ENCODE measurements at places on chromosomes 6 and 20.
A peak's percentile ranks its signal among the peaks of the same experiment; 100 is the strongest.

- DNase-seq: peak; percentile 34
These were observed 19.5 kb upstream of the ADTRP start for GRCh38 chr6:11798096-11798495.

GRCh38 chr20:35726842-35727711, 15.0 kb downstream of the RBM39 start:
- no peak for DNase-seq

- DNase-seq: peak; percentile 25
These were observed 17.4 kb upstream of the CSE1L start for GRCh38 chr20:49028684-49029083.

- no peak for DNase-seq
These were observed 1.6 kb downstream of the MRGBP start for GRCh38 chr20:62797671-62798532.

DNA sequence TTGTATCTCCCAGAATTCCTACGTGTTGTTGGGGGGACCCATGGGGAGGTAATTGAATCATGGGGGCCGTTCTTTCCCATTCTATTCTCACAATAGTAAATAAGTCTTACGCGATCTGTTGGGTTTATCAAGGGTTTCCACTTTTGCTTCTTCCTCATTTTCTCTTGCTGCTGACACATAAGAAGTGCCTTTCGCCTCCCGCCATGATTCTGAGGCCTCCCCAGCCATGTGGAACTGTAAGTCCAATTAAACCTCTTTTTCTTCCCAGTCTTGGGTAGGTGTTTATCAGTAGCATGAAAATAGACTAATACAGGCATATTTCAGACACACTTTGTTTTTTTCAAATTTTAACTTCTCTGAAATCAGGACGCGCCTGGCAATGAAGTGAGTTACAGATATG, 14.4 kb upstream of the PGK2 start:
- no peak for DNase-seq

GRCh38 chr6:63346217-63346835, 26.5 kb upstream of the LGSN start:
- no peak for DNase-seq

DNA sequence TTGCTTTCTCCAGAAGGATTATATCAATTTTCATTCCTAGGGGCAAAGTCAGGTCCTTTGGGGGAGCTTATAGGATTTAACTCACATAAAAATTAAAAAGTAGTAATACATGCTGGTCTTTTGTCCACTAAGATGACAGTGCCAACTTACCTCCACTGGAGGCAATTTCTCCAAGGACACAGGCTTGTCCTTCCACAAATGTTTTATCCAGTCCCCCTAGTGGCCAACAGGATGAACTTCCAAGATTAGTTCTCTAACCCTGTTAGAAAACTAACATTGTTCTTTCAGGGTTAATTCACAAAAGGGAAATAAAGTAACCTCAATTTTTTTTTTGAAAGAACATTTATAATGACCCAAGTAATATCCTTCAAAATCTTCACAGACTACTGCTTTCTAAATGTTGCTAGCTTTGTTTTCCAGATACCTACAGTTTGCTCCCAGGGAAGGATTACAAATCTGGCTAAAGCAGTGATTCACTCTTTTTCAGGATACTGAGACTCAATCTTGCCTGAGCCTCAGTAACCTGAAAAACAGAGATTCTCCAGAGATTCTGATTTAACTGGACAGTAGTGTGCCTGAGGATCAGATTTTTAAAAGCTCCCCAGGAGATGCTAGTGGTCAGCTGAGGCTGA, 31.7 kb upstream of the UBR2 start:
- peak; percentile 67 for DNase-seq
